Cortex of kidney (tissue), 1 donor: ENCODE measurements at places on chromosomes 16 and 17.

DNA sequence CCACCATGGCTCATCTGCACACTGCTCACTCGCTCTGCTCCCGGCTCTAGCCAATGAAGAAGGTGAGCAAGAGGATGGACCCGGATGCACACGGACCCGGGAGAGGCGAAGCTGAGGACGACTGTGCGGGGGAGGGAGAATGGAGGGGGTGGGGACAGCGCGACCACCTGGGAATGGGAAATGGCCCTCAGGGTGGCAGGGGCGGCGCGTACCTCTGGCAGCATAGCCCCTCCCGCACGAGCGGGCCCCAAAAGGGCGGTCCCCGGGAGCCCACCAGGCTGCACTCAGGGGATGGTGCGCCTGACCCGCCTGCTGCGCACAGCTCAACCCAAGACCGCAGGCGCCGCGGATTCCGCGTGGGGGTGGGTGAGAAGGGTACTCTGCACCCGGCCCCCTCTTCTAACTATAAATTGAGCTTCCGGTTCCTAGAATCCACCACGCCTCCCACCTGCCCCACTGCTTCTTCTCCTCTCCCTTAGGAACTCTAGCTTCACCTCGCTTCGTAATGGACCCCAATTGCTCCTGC lies 6.1 kb downstream of the MT1H start:
- DNase-seq, result no peak

DNA sequence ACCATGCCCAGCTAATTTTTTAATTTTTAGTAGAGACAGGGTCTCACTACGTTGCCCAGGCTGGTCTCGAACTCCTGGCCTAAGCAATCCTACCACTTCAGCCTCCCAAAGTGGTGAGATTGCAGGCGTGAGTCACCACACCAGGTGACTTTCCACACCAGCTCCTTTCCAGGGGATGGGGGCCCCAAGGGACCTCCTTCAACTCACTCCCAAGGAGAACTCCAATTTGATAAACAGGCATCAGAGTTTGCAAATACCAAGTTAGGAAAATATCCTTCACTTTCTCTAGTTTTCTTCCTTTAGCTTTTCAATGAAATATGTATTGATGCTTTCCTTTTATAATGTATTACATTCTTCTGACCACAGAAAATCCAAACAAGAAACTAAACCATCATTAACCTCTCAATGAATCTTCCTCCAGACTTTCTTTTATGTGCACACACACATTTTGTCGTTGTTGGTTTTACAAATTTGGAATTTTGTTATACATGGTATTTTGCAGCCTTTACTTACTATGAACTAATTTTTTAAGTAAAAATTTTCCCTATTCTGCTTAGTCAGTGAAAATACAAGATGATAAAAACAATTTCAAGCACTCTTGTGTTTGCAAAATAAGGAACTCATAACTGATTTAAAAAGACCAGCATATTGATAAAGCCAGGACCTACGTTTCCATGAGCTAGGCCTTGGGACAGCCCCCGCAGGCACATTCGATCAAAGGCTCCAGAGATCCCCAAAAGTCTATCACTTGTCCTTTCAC lies 32.0 kb downstream of the GAS7 start:
- DNase-seq, result no peak

- DNase-seq, result no peak
Measured at GRCh38 chr16:69466547-69466946, 42.1 kb downstream of the CYB5B start.

DNA sequence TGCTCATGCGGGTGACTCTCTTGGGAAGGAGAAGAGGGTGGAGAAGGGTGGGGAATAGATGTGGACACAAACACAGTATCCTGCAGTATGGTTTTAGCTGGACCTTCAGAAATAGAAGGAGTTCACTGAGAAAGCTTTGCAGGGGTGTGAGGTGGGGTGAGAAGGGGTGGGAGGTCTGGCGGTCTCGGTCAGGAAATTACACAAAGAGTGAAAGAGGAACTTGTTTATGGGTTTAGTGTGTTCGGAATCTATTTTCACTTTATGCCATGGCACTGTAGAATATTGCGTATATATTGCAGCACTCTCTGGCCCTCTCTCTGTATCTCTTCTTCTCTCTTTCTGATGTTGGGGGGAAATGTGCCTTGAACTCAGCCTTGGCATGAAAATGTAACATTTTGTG lies 148.2 kb upstream of the GOT2 start:
- DNase-seq, result no peak

DNA sequence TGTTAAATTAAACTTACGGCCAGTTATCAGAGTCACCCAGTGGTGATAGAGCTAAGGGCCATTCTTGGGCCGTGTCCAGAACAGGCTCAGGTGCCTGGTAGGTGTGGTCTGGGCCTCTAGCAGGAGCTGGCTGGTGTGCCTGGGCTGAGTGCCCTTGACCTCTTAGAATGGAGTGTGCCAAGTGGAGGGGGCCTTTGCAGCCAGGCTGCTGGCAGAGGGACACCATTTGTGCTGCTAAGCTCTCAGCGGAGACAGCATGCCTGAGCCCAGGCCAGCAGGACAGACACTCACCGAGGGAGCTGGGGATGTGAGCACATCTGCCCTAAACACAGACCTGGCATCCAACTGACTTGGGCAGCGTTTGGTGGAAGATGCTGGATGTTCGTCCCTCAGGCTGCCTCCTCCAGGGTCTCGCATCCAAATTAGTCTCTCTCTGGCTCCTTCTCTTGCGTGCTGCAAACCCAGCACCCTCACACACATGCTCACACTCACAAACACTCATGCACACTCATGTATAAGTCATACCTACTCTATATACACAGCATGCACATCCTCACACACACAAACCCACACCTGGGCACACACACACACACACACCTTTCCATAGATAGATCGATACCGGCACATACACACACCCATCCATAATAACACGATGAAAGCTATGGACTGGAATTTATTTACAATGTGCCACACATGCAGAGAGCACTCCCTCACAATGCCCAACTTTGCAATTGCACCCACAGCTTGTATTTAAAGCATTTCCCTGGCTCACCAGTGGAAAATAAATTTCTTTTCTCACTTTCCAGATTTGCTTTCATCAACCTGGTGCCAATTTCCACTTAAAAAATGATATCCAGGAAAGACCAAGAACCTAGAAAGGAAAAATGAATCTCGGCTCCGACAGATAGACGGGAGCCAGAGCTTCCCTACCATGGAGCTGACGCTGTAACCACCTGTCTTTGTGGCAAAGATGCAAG lies 33.6 kb upstream of the CDH5 start:
- DNase-seq, result no peak

DNA sequence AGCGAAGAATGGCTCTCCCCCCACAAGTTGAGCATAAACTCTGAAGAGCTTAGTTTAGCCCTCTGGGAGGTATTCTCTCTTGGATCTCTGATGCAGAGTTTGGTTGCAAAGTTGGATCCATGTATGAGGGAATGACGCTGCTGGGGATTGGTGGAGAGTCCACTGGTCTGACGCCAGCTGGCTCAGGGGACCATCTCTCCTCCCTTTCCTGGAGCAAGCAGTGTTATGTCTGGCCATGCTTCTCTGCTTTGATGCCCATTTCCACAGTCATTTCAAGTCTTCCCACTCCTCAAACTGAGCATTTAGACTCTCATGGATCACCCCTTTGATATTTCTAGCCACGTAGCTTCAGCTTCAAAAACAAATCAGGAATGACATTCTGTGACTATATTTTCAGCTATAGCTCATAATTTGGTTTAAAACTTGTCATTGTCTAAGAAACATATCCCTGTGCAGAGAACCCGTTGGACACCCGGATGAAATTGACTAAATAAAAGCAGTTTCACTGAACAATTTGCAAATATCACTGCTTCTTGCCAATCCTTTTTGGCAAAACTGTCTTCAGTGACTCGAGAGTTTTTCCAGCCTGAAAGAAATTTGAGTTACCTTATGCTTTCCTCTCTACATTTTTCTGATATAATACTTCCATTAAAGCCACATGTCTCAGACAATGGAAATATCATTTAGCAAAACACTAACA lies 193.4 kb upstream of the CDH11 start:
- no peak for DNase-seq

GRCh38 chr17:60631119-60631518 lies 31.1 kb downstream of the PPM1D start:
- DNase-seq, result no peak

DNA sequence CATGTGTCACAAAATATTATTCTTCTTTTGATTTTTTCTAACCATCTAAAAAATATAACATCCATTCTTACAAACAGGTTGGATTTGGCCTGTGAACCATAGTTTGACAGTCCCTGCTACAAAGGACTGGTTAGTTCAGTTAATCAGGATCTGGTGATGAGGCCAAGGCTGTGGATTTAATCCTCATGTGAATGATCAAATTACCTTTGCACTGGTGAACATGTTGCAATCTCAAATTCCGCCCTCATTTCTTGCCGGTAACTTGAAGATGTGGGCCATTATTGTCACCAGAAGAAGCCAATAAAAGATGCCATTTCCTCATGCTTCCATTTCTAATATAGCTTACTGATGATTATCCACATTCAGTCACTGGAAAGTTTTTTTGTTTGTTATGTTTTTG lies 35.3 kb upstream of the YPEL2 start:
- no peak for DNase-seq

DNA sequence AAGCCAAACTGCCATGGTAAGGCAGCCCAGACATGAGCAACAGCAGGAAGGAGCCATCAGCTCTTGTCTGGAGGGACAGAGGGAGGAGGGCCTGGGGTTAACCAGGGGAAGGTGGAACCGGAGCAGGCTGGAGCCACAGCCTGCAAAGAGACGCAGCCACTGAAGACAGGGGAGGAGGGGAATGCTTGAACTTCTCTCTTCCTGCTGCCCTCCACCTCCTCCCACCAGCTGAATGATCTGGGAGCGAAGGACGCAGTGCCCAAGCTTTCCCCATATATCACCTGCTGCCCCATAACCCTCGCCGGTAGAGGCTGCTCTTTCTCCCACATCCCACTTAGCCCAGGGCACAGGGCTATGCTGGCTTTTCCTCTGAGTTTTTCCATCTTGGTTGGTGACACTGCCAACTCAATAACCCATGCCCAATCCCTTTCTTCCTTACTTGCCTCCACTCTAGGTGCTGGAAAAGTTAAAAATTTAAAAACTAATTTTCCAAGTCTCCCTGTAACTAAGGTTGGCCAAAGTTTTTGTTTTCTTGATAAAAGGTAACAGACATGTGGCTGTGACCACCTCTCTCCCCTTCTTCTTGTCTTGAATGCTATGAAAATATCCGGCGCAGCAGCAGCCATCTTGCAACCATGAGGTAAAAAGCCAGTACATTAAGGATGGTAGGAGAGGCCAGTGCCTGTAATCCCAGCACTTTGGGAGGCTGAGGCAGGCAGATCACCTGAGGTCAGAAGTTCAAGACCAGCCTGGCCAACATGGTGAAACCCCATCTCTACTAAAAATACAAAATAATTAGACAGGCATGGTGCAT lies 21.8 kb upstream of the CACNG4 start:
- DNase-seq, result no peak

DNA sequence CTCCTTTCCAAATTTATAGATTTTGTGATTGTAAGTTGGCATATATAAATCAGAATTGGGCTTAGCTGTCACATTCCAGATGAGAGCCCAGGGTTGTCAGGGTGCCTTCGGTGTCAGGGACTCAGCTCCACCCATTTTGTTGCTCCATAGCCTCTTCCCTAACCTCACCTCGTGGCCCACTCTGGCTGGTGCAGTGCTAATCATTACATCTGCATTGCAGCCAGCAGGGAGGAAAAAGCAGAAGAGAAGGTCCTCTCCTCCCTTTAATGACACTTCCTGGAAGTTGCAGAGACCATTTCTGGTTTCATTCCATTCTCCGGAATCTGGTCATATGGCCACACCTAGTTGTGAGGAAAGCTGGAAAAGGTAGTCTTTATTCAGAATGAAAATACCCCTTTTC lies 113.3 kb downstream of the CCT6B start:
- DNase-seq, result no peak

GRCh38 chr16:58459344-58460218 lies 40.4 kb upstream of the NDRG4 start:
- DNase-seq, result no peak

- no peak for DNase-seq
Measured at GRCh38 chr16:9042964-9043680, 48.3 kb upstream of the HAPSTR1 start.

- DNase-seq, result no peak
Measured at GRCh38 chr16:2779978-2780898, 3.2 kb upstream of the ELOB start.

DNA sequence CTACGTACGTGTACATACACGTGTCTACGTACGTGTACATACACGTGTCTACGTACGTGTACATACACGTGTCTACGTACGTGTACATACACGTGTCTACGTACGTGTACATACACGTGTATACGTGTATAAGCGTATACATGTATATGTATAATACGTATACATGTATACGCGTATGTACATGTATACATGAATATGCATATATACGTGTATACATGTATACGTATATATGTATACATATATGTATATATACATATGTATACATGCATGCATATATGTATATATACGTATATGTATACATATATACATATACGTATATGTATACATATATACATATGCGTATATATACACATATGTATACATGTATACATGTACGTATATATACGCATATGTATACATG lies 22.2 kb upstream of the PYY start:
- DNase-seq, result no peak

DNA sequence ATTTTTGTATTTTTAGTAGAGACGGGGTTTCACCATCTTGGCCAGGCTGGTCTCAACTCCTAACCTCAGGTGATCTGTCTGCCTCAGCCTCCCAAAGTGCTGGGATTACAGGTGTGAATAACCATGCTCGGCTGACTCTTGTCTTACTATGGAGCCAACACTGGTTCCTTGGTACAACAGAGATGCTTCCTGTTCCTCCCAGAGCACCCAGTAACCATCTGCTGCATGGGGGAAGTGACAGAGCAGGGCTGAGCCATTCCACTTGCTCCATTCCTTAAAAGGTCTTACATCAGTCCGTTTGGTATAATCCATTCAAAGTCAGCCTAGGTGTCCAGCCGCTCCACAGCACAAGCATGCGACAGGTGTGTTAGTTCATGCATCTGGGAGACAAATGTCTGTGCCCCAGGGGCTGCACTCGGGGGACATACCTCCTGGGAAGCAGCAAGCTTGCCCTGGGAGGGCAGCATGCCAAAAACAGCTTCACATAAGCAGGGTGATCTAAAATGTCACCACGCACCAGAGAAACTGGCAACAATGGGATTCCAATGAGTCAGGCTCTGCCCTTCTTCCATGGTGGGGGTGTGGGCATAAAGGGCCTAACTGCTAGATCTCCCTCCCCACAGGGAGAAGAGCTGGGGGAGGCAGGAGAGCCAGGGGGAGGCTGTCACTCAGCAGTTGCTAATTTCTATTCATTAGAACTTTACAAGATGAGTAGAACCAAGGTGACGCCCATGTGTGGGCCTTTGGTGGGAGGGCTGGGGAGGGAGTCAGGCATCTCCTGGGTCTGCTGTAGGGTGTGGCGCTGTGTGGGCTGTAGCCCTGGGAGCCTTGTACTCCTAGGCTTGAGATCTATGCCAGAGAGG lies 35.5 kb downstream of the PIPOX start:
- no peak for DNase-seq

DNA sequence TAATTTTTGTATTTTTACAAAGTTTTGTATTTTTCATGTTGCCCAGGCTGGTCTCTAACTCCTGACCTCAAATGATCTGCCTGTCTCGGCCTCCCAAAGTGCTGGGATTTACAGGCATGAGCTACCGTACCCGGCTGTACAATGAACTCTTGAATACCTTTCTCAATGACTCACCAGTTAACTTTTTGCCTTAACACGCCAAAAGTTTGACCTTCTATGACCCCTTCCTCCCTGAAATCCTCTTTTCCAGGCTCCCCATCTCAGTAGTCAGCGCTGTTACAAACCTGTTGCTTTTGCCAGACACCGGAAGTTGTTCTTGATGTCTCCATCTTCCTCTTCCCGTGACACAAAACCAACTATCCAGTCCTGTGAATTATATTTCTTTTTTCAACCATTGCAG lies 158.1 kb upstream of the ASIC2 start:
- DNase-seq, result no peak
